Stimulated activated naive B cell treated with anti-CD40 and anti-IgM and Interleukin-4, amounts not matched to agents 10 μg/mL and 1 μg/mL and 100 μg/mL, for 72 hours (primary cell): ENCODE measurements at places on chromosomes 6 and 20.

GRCh38 chr6:6686748-6687601, 98.5 kb downstream of the LY86 start:
- H3K4me3 ChIP-seq = no peak overlapping the region
- DNase-seq = peak; percentile 13
- H3K27me3 ChIP-seq = no peaks in the 10 kb centered on the region
- H3K4me1 ChIP-seq = peaks cover 8% of the 10 kb centered on the region
- no peak overlapping the region for H3K27ac ChIP-seq

DNA sequence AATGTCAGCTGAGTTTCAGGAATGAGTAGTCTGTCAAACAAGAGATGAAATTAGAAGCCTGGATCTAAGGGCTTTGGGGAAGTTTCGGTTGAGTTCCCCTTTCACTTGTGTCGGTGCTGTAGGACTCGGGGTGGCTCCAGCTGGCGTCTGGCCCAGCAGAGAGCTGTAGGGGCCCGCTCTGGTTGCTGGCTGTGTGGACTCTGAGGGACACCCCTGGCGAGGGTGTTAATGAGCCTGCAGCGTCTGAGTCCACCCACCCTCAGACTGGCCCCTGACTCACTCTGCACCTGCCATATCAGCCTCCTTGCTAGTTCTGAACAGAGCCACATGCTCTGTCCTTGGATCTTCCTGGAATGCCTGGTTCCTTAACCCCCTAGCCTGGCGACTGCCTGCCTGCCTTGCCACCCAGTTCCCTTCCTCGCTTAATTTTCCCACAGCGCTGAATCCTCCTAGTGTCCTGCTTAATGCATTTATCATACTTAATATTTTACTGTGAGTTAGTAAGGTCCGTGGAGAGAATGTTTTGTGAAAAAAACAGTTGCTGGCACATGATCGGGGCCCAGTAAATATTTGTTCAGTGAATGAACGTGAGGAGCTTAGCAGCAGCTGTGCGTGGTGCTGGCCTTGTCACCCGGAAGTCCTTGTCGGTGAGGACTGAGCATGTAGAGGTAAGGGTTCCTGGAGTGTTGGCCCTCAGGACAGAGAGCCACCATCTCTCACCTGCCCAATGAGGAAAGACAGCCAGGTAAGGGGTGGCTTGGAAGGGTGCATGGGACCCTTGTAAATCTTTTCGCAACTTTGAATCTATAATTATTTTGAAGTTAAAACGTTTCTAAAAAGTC, 1.6 kb downstream of the DNAJC5 start:
- peaks cover 57% of the 10 kb centered on the region for H3K4me1 ChIP-seq
- peak overlapping the region; percentile 81 for H3K4me3 ChIP-seq
- no peaks in the 10 kb centered on the region for H3K27me3 ChIP-seq

- no peak for DNase-seq
- no peak overlapping the region for H3K27ac ChIP-seq
- H3K27me3 ChIP-seq = no peaks in the 10 kb centered on the region
- peaks cover 22% of the 10 kb centered on the region for H3K36me3 ChIP-seq
- peaks cover 6% of the 10 kb centered on the region for H3K4me1 ChIP-seq
- no peak overlapping the region for H3K4me3 ChIP-seq
These were observed 154.5 kb downstream of the QRSL1 start for GRCh38 chr6:106783640-106784566.

- DNase-seq = no peak
- H3K27ac ChIP-seq = no peak overlapping the region
- peaks cover 9% of the 10 kb centered on the region for H3K4me1 ChIP-seq
- H3K27me3 ChIP-seq = peaks cover 52% of the 10 kb centered on the region
These were observed 15.7 kb downstream of the BMP7 start for GRCh38 chr20:57250607-57251343.

DNA sequence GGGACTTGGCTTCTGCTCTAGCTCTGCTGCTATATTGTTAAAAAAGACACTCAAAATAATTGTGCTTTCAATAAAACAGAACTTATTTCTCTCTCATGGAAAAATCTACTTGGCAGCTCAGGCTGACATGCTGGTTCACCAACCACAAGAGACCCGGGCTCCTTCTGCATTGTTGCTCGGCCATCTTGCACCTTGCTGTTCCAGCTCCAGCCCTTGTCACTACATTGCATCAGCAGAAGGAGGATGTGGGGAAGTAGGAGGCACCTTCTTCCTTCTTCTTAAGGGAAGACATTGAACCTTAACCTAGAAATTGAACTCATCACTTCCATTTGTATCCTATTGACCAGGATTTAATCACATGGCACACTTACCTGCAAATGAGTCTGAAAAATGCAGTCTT, 6.6 kb upstream of the C20orf202 start:
- H3K36me3 ChIP-seq = no peaks in the 10 kb centered on the region
- peaks cover 17% of the 10 kb centered on the region for H3K27me3 ChIP-seq
- H3K4me1 ChIP-seq = no peaks in the 10 kb centered on the region

GRCh38 chr6:157622427-157622826, 200.6 kb upstream of the SNX9 start:
- DNase-seq = no peak
- peaks cover 9% of the 10 kb centered on the region for H3K4me1 ChIP-seq
- H3K27ac ChIP-seq = no peak overlapping the region

DNA sequence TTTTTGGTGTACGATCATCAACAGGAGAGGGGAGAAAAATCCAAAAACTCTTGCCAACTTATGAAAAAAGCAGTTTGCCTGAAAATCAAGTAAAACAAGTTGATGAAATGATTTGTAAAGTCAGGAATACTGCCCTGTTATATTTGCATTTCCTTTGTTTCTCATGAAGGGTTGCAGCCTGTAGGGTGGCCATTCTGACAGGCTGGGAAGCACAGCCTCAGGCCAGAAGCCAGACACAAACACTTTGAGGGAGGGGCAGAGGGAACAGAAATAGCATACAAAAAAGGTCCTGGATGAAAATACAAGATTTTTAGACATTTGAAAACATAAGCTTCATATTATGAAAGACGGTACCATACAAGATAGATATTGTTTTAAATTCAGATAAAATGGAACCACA, 109.8 kb downstream of the DTNBP1 start:
- no peak for DNase-seq
- peaks cover 27% of the 10 kb centered on the region for H3K36me3 ChIP-seq
- H3K27ac ChIP-seq = no peak overlapping the region
- peaks cover 55% of the 10 kb centered on the region for H3K4me1 ChIP-seq
- no peaks in the 10 kb centered on the region for H3K27me3 ChIP-seq

DNA sequence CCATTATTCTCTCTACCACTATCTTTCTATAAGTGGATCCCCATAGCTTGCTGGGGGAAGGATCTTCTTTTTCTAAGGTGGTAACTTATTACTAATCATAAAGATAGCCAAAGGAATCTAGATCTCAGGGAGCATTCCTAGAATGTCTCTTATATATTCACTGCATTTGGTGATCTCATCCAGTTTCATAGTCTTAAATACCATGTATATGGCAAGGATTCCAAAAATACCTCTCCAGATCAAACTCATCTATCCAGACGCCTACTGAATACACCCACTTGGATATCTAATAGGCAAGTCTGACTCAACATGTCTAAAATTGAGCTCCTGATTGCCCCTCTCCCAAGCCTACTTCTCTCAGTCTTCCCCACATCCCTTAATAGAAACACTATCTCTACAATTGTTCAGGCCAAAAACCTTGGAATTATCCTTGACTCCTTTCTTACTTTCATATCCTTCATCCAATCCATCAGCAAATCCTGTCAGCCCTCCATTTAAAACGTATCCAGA, 264.4 kb downstream of the HACE1 start:
- H3K4me1 ChIP-seq = no peaks in the 10 kb centered on the region
- H3K27me3 ChIP-seq = peaks cover 5% of the 10 kb centered on the region
- H3K4me3 ChIP-seq = no peak overlapping the region
- H3K36me3 ChIP-seq = no peaks in the 10 kb centered on the region
- no peak overlapping the region for H3K27ac ChIP-seq

DNA sequence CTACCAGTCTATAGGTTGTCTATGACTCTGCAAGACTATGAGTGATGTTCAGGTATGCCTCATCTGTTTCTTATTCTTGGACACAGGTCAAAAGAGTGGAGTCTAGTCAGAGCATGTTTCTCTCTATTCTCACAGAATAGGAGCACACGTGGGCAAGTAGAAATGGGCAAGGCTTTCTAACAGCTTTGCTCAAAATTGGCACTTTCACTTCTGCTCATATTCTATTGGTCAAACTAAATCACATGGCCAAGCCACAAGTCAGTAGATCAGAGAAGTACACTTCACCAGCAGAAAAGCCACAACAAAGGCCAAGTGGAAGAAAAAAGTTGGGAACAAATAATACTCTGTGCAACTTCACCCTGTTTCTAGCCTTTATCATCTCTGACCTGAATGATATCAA, 354.5 kb upstream of the SYNCRIP start:
- no peaks in the 10 kb centered on the region for H3K36me3 ChIP-seq
- H3K27ac ChIP-seq = no peak overlapping the region
- no peaks in the 10 kb centered on the region for H3K4me1 ChIP-seq
- H3K27me3 ChIP-seq = no peaks in the 10 kb centered on the region
- no peak for DNase-seq
